ENCODE measurements at places on chromosomes 13 and 19.
A peak's percentile ranks its signal among the peaks of the same experiment; 100 is the strongest.

GRCh38 chr13:102020611-102021216, 381.1 kb downstream of the FGF14 start:
- no peak for DNase-seq

GRCh38 chr13:55432814-55433213, 1707.9 kb upstream of the PRR20A start:
- DNase-seq = no peak

GRCh38 chr13:76717092-76717491, 169.1 kb downstream of the KCTD12 start:
- no peak for DNase-seq

GRCh38 chr19:47657719-47658118, 48.8 kb downstream of the BICRA start:
- no peak for DNase-seq

DNA sequence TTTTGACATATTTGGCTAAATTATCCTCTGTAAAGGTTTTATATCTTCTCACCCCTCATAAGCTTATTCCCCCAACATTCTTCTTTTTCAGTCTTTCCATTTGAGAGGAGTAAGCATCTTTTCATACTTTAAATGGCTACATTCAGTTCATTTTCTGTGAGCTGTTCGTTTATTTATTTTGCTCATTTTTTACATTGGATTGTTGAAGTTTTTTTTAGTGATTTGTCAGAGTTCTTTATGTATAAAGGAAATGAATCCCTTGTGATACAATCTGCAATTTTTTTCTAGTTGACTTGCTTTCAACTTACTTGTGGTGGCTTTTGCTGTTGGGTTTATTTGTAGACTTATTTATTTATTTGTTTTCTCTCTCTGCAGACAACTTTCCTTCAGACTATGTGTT, 250.3 kb downstream of the DLEU7 start:
- no peak for DNase-seq

DNA sequence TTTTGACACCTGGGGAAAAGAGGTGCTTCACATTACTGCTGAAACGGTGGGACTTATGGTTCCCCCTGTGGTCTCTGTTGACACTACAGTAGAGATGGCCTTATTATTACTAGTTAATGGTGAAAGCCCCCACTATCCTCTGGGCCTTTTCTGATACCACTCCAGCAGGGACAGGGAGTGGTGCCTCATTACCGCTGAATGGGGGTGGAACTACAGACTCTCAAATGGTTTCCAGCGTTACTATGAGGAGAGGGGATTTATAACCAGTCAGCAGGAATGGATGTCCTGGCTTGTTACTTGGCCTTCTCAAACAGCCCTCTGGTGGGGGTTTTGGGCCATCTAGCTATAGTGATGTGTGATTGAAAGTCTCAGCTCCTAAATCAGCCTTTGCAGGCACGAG, 96.7 kb upstream of the DIAPH3 start:
- no peak for DNase-seq

DNA sequence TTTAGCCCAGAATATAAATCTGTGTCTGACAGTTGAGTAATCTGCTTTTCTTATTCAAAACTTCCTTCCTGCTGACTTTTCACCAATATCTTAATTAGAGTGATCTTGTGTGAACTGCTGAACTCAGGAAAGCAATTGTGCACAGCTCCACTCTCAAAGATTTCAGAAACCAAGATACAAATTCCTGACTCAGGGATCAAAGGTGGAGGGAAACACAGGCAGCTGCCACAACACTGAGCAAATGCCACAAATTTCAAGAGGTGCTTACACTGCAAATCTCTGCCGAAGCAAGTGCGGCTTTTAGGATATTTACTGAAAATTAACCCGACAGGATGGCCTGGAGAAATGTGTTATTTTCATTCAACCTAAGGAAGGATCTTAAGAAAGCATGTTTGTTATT, 111.4 kb downstream of the STOML3 start:
- no peak for DNase-seq

- DNase-seq = no peak
Observed at GRCh38 chr19:31555634-31556215, 206.5 kb upstream of the TSHZ3 start.

DNA sequence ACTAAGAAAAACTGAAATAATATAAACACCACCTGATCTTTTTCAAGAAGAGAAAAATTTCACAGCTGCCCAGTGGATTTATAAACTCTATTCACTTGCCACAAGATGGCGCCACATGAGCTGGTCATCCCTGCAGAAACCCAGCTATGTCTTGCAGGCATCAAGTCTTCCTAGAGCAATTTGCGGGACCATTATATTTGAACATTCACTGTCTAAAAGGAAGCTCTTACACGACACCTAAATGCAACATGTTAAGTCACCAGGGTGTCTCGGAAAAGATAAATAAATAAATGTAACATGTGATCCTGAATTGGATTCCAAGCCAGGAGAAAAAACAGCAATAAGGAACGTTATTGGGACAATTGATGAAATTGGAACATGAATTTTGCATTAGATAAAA, 20.3 kb upstream of the AKT2 start:
- DNase-seq = peak; percentile 70

- DNase-seq = no peak
Observed at GRCh38 chr19:58555369-58555885, 522 bp upstream of the CHMP2A start.

- DNase-seq = no peak
Observed at GRCh38 chr19:2385053-2385721, 25.1 kb downstream of the TMPRSS9 start.

DNA sequence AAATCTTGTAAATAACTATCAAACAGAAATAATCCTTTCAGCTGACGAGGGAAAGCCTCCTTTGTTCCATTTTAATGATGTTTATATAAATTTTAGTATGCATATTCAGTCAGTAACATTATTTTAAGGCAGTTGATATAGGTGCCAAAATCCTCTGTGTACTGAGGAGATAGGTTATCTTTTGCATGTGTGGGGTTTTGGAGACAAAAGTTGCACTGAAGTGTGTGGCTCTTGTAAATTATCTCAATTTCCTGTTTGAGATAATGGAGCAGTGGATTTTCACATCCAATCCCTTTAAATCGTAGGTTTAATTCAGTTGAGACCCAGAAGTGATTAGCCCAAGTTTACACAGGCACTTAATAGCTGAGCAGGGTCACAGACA, 106.6 kb downstream of the RGCC start:
- DNase-seq = no peak

DNA sequence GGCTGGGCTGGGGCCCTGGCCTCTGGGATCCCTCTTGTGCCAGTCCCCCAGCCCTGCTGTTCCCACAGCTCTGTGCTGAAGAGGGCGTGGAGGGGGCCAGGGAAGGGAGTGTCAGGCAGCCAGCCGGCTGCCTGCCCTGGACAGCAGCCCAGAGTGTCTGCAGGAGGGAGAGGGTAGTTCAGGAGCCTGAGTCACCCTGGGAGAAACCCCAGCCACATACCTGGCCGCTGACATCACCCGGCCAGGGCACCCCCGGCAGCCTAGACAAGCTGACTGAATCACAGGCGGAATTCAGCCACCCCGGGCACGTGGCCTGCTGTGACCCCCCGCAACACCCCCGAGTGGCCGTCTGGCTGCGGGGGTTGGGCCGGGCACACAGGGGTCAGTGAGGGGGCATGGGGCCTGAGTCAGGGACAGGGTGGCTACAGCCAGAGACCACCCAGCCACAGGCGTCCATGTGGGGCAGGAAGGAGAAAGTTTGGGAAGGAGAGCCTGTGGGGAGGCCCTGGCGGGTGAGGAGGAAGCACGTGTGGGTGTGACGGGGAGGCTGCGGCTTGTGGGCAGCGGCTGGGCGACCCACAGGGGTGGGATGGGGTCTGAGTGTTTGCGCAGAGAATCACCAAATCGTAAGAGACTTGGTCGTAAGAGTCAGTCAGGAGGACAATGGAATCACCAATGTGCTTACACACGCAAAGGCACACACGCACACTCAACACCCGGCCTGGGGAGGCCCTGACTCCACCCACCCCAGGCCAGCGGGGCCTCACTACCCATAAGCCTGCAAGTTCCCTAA, 11.9 kb upstream of the FOSB start:
- DNase-seq = peak; percentile 90

- DNase-seq = peak; percentile 88
Observed at GRCh38 chr19:38263689-38264485, 486 bp upstream of the SPINT2 start.

GRCh38 chr19:58067240-58067912, 8.3 kb downstream of the ZNF135 start:
- no peak for DNase-seq

- DNase-seq = no peak
Observed at GRCh38 chr19:29364224-29364726, 151.3 kb upstream of the UQCRFS1 start.

- no peak for DNase-seq
Observed at GRCh38 chr19:38674388-38675171, 27.1 kb downstream of the ACTN4 start.

DNA sequence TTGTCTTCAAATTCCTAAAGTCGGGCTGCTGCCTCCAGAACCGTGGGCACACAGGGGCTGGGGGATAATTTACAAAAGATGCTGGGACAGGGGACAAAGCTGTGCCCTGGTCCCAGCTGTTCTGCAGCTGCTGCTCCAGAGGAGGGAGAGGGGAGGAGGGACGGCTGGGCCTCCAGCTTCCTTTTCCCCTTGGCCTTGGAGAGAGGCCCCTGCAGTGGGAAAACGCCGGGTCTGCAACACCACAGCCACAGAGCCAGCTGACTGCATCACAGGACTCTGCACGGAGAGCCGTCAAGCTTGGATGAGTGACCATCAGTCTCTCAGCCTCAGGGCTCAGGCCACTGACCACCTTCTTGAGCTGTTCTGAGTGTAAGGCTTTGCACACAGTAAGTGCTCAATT, 6.1 kb downstream of the DOCK6 start:
- no peak for DNase-seq

- no peak for DNase-seq
Observed at GRCh38 chr13:108427355-108427754, 157.8 kb downstream of the TNFSF13B start.

DNA sequence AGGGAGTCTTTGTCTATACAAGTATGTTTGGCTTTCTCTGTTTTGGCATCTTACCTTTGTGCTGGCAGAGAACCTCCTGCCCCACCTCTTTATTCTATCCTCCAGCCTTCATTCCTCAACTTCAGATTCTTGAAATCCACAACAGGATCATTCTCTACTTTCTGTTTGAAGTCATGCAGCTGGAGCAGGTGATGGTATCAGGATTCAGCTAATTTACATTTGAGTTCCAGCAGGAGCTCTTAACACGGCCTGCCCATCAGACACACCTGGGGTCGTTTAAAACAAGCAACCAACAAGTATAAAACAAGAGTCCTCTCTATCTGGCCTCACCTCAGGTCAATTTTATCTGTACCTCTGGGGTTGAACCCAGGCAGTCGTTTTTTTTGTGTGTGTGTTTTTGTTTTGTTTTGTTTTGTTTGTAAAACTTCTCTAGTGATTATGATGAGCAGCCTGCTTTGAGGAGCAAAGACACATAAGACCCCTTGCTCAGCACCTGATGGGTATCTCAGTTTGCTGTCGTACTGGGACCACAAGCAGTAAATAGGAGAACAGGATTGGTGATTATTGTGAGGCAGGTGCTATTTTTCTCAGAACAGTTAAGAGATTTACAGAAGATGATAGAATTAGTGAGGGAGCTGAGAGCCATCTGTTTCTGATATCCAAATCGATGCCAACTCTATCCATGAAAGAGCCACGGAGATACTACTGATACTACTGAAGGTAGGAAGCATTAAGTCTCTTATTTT, 78.4 kb downstream of the GPC6 start:
- DNase-seq = no peak

GRCh38 chr13:43514311-43514710, 272.5 kb downstream of the ENOX1 start:
- DNase-seq = no peak

- DNase-seq = no peak
Observed at GRCh38 chr13:101490406-101491015, 38.0 kb downstream of the ITGBL1 start.

DNA sequence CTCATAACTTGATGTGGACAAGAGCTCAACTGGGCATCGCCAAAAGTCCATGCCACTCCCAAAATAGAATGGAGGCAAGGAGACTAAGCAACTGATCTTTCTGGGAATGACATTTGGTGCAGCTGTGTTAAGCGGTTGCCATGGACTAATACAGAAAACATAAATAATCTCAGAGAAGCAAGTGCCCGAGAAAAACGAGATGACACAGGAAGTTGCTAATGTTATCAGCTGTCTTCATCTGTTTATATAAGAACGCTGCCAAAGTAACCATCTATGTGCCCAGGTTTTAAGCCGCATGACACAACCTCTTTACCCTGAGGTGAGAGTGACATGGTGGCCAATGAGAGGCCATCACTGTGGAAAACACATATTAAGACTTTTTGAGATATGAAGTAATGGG, 54.9 kb upstream of the SACS start:
- DNase-seq = no peak

All from mesothelial cell of epicardium (in vitro differentiated cells).